ENCODE measurements at places on chromosomes 16 and 17.
A peak's percentile ranks its signal among the peaks of the same experiment; 100 is the strongest.

DNA sequence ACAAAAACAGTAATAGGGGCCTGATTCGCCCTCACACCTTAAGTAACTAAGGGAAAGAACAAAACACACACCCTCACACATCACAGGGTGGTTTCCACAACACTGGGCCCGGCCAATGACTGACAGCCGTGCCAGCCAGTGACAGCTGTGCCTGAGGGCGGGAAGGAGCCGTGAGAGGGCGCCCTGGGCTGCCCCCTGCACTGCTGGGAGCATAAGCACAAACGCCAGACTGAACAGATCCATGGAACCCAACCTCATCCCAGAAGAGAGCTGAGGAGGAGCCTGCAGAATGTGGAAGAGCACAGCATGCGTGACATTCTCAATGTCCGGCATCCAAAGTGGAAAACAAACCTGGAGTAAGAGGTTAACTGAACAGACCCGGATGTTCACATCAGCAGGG lies 16.0 kb downstream of the CSNK1D start:
- DNase-seq, result no peak

DNA sequence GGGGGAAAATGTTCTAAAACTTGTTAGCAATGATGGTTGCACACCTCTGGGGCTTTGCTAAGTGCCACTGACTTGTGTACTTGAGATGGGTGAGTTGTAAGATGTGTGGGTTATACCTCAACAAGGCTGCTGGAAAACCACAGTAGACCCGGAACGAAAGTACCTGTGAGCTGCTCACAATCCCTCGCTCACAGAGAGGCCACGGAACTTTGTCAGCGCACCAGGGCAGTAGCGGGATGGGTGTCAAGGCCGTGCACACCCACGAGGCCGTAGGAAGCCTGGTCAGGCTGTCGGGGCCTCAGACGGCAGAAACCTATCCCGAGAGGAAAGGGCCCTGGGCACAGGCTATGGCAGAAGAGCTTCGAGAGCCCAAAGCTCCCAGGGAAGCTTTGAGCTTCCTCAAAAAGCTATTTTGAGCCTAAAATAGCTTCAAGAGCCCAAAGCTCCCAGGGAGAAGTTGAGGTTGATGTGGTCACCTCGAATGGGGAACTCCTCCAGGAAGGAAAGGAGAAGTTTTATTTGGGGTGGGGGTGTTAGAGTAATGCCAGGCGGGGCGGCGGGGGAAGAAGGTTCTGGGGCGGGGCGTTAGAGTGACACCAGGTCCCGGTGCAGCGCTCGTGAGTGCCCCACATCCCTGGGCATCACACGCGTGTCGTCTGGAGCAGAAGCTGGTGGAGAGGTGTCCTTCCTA lies 19.0 kb downstream of the CBFA2T3 start:
- no peak for DNase-seq

GRCh38 chr16:566475-567372 lies at the start of gene NHLRC4:
NHLRC4 (plus strand) TSS chr16:567005; CDS start chr16:568048, 1,043 bp downstream.
- peak; percentile 95 for DNase-seq

GRCh38 chr17:145671-146541 lies 8.5 kb downstream of the SCGB1C2 start:
- DNase-seq, result no peak

DNA sequence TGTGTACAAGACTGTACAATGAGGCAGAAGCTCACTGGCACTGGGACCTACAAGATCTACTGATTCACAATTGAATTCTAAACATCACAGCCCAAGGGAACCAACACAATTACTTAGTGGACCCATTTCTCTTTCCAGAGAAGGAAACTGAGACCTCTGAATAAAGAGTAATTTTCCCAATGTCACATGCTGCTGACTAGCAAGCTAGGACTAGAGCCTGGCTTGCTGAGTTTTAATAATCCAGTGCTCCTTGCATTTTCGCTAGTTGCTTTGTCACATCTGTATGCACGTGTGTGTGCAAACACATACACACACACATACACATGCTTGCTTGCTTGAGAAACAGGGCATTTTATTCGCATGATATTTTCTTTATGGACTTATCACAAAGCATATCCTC lies 3.9 kb upstream of the LPO start:
- DNase-seq, result no peak

DNA sequence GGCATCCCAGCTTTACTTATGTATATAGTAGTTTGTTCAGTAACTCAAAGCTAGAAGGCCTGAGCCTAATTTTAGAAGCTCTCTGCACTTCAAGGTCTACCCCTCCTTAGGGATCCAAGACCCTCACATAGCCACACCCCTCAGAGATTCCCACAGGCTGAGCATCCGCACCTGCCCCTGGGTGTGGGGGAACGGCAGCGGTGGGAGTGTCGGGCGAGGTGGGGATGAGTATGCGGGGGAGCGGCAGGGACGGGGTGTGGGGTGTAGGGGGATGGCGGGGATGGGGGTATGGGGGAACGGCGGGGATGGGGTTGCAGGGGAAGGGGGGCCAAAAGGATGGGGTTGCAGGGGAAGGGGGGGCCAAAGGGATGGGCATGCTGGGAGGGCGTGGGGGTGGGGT lies 24.9 kb upstream of the BEAN1 start:
- DNase-seq, result no peak

DNA sequence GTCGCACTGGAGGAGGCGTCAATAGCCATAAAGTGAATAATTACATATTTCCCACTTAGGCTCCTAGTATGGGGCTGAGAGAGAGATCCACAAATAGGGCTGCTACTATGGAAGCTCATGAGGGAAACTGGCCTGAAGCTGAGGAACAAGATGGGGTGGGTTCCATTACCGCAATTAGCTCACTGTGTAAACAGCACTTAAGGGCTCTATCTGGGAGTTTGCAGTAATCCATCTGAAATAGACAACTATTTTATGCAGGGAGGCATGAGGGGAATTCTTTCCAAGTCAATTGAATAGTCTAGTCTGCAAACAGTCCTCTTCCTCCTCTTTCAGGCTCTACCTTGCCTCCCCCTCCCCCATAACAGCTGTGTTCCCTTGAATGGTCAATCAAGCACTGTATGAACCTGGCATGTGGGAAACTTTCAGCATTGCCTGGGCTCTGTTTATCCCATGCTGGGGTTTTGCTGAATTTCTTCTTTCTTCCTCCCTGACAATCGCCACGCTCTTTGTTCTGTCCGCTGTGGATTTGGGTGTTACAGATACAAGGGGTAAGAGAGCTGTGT lies 56.1 kb upstream of the MAF start:
- DNase-seq, result no peak

DNA sequence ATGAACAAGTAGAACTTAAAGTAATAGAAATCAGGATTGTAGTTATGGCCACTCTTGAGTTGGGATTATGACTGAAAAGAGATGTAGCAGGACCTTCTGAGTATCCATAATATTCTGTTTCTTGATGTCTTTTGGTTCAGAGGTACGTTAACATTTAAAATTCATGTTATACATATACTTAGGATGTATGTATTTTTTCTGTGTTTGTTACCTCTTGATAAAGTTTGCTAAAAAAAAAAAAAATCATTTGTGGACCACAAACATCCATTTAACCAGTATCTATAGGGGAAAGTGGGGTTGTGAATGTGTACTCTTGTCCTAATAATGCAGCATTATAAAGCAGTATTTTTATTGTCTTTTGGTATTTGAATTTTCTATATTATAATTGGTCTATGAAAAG lies 65.6 kb downstream of the BCAS3 start:
- no peak for DNase-seq

DNA sequence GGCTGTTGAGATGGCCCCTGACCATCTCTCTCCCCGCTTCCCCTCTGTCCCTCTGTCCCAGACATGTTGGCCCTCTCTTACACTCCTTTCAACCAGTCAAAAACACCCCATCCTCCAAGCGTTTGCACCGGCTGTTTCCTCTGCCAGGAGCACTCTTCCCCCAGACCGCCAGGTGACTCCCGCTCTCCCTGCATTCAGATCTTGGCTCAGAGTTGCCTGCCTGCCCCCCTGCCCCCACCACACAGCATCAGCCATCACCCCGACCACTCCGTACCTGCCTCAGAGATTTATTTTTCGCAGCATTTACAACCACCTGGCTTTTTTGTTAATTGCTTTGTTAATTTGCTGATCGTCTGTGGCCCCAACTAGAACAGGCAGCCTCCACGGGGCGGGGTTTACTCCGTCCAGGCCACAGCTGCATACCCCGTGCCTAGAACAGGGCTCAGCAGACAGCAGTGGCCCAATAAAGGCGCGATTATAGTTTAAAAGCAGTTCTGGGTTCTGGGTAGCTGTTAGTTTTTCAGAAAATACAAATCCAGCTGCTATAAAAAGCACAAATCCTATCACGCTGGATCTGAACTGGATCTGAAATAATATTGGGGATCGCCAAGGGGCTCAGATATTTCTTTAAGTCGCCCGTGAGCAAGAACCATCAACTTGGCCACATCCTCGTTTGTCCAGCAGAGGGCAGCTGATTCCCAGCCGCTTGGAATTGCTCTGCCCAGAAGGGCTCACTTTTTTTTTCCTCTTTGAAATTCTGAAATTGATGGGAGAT lies 173.6 kb downstream of the IRF8 start:
- DNase-seq, result peak; percentile 76

GRCh38 chr16:23132775-23133463 lies 16.3 kb downstream of the USP31 start:
- DNase-seq, result no peak

- no peak for DNase-seq
These were observed 28.0 kb downstream of the LLGL2 start for GRCh38 chr17:75553295-75554110.

DNA sequence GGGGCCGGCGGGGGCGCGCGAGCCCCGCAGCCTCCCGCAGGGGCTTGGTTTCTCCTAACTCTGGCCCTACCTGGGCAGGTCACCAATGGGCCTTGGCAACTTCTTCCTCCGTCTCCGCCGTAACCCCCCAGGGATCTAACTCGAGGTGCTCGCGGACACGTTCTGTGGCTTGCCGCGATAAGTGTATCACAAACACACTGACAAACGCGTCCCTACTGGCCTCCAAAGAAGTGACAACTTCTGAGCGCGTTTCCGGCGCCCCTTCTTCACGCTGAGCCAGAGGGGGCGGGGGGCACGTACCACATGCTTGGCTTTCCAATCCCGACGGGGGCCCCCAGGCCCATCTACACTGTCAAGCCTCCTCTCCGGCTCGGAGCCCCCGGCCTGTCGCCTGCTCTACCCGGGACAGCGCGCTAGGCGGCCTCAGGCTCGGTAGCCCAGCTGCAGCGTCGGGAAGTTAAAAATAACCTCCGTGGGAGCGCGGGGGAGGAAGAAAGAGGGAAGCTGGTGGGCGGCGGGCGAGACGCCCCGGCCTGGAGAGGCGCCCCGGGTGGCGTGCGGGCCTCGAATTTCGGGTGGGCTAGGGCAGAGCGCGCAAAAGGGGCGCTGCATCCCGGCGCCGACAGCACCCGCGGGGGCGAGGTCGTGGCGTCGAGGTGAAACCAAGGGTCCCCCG lies 725 bp upstream of the SPHK1 start:
- DNase-seq, result peak; percentile 82

GRCh38 chr17:7867881-7868329 lies 10.1 kb downstream of the CYB5D1 start:
- DNase-seq, result no peak

DNA sequence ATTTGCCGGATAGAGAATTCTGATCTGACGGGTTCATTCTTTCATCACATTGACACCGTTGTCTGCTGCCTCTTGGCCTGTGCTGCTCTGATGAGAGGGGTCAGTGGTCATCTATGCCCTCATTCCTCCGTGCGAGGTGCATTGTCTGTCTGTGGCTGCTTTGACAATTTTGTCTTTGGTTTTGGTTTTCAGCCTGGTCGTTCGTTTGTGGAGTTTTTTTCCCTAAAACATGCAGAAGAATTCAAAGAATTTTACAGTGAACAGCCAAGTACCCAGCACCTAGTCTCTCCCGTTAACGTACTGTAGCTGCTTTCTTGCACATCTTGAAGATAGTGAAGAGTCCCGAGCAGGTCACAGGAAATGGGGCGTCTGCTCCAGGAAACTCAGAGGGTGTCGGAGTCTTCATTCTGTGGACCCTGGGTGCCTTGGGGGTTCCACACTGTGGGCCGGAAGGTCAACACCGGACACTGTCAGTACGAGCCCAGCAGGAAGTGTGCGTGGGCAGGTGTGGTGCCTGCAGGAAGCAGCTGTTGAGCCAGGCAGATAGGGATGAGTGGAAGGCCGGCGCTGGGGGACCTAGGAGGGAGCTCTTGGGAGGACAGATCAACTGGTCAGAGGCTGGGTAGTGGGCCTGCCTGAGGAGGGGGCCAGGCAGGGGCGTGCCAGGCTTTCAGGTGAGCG lies 28.2 kb downstream of the CRAMP1 start:
- no peak for DNase-seq

DNA sequence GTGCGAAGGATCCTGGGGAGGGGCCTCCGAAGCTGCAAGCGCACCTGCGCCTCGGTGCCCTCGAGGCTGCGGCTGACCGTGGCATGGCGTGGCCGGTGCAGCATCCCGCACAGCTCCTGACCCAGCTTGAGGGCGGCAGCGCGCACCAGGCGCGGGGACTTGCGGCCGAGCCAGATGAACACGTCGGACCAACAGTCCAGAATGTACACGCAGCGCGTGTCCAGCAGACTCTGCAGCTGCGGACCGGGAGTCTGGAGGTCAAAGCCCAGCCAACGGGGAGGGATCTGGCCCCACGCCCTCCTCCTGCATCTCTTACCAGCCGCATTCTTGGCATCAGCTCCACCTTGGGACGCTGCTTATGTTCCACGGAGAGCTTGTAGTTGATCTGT lies 10.9 kb downstream of the FLII start:
- DNase-seq, result no peak

- DNase-seq, result no peak
These were observed 649 bp downstream of the GSE1 start for GRCh38 chr16:85613604-85614337.

DNA sequence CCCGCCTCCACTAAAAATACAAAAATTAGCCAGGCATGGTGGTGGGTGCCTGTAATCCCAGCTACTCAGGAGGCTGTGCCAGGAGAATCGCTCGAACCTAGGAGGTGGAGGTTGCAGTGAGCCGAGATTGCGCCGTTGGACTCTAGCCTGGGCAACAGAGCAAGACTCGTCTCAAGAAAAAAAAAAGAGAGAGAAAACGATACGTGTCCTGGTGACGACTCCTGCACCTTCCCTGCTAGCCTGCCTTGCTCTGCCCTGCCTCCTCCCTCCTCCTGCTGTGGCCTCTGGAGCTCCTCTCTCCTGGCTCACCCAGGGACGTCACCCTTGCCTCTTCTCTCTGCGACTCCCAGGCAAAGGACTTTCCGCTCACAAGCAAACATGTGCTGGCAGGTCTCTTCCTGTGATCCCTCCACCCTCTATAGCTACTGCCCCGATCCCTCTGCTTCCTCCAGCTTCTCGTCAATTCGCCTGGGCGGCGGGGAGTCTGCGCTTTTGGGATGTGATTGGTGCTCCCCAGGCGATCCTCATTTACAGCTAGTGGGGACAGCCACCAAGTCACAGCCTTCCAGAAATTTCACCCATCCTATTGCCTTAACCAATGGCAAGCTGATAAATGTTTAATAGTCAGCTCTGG lies 25.5 kb upstream of the CBX4 start:
- no peak for DNase-seq

- no peak for DNase-seq
These were observed 228.7 kb downstream of the SOX9 start for GRCh38 chr17:72349491-72349995.

DNA sequence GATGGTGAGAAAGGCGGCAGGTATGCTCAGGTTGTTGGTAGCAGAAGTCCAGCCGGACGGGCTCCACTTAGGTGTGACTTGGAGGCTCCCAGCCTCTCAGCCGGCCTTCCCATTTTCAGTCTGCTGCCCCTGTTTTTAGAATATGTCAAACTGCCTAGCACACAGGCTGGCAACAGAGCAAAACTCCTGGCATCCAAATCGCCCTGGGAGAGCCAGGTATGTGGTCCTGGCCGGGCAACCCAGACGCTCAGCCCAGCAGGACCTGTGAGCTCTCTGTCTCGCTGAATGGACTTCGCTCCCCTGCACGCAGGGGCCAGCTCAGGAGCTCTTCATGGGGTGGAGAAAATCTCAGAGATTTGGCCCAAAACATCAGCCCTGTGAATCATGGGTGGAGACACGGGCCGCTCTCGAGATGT lies 147.9 kb upstream of the CHMP6 start:
- no peak for DNase-seq
